ENCODE measurements at places on chromosomes 1 and 21.

- no peak for DNase-seq
Observed at GRCh38 chr1:101816262-101816661, 180.5 kb downstream of the OLFM3 start.

- DNase-seq: no peak
Observed at GRCh38 chr1:219507437-219507836, 105.5 kb downstream of the ZC3H11B start.

DNA sequence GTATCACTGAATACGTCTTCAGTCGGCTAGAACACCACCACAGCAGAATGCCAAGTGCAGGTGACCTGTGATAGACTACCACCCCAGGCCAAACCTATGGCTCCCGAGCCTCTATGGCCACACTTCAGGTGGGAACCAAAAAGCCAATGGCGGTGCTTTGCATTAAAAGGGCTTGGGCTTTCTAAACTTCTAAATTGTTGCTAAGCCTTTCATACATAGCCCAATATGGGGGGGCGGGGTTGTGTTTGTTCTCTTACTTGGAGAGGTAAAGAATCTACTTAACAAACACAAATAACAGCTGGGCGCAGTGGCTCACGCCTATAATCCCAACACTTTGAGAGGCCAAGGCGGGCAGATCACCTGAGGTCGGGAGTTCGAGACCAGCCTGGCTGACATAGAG lies 19.7 kb downstream of the USP48 start:
- DNase-seq: no peak

DNA sequence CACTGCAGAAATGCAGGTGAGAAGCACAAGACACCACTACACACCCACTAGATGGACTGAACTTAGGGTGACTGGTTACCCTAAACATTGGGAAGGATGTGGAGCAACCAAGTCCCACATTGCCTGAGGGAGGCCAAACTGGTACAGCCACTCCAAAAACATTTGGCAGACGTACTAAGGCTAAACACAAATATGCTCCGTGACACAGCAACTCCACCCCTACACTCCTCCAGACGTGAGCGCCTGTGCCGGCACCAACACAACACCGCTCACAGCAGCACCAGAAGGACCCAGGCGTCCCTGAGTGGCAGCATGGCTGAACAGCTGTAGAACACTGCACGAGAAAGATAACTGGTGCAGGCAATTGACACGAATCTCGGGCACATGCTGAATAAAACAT lies 14.7 kb downstream of the PTTG1IP start:
- no peak for DNase-seq

DNA sequence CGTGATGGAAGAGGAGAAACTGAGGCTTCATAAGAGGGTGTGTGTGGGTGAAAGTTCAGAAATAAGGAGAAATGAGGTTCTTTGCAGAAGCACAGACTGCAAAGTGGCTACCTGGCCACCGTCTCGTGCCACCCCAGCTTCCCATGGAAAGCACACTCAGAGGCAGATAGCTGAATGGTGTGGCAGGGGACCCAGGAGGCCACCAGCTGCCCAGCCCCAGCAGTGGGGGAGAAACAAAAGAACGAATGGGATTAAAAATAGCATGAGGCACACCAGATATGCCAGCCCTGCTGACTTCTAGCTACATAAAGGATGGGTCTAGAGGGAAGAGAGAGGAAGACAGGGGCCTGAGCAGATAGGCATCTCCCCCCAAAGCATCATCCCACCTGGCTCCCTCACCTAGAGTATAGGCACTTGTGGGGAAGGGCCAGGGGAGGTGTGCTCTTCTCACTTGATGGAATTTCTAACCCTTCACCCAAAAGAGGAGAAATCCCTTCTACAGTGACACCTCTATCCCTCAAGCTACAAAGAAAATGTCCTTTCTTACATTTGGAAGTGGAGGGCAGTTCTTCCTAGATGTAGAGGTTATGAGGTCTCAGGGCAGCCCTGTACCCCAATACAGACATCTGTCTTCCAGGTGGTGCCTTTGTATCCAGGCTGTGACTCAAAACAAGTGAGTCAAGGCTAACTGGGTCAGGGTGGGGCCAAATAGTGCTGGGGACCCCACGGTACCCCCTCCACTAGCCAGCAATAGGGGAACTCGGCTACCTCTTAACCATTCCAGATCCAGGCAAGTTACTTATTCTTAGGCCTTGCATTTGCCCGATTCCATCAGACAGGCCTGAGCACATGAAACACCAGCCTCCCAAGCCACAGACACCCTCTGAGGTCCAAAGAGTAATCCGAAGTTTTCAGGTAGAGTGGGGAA lies 3.5 kb downstream of the HDGF start:
- DNase-seq: no peak

GRCh38 chr1:118828038-118828437 lies 160.1 kb downstream of the TBX15 start:
- DNase-seq: no peak

GRCh38 chr1:218665221-218665620 lies 320.1 kb downstream of the TGFB2 start:
- DNase-seq: no peak

DNA sequence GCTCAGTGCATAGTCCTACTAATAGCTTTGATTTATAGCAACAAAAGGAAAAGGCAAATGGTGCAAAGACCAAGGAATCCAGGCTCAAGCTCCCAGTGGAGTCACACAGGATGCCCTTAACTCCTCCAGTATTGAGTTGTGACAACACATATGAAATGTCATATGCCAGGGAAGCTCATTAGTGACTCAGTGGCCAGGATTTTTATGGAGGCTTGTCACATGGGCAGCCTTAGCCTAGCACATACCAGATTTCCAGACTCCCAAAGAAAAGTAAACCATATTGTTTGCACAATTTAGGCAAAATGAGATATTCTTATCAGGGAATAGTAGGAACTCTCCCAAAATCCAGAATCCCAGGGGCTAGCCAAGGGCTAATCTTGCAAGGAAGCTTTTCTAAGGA lies 129.2 kb downstream of the MAGI3 start:
- DNase-seq: no peak

DNA sequence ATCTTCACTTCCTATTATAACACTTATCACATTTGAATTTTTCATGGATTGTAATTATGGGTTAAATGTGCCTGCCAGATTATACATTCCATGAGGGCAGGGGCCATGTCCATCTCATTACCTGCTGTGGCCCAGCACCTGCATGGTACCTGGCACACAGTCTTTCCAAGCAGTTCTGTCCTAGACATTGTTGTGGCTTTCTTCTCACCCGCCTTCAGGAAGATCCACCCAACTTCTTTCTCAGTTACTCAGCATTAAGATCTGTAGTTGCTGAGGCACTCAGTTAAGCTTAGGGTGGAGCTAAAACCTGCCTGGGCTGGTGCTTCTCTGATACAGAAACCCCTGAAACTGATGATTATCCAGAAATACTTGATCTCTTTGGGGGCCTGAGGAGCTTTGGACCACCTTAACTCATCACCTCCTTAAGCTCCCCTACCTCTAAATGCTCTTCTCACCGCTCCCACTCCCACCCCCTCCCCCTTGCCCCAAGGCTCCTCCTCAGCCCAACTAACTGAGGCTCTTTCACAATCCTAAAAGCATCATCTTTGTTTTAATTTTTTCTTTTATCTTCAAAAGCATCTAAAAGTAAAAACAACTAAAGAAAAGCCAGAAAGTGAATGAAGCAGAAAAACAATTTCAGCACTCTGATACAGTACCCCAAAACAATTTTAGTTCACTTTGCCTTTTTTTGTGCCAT lies 190.6 kb downstream of the FGGY start:
- DNase-seq: no peak

GRCh38 chr1:191634801-191635508 lies 523.3 kb upstream of the RGS18 start:
- no peak for DNase-seq

DNA sequence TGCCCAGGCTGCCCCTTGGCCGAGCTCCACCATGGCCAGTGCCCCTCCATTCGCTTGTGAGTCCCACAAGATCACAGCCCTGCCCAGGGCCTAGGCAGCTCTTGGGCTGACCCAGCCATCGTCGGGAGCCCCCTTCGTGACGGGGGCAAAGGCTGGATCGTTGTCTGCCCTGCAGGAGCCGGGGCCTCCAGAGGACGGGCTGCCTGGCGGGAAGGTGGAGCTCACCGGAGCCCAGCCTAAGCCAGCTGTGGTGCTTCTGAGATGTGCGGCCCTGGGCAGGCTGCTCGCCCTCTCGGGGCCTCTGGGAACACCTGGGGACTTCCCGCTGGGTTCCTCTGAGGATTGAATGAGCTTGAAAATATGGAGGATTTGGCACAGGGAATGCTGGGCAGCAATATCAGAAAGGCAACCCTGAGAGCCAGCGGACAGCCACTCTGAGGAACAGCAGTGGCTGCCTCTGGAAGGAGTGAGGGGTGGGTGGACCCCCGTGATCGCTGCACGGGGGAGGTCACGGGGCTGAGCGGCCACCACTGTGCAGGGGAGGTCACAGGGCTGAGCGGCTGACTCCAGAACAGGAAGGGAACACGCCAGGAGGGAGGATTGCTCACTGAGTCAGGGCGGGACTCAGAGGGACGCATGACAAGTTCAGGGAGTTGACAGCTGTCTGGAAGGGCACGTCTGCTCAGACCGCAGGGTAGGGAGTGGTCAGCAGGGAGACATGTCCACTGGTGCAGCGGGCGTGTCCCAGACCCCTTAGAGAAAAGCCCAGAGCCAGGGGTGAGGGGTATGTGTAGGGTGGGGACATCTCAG lies 19.3 kb downstream of the TP73 start:
- DNase-seq: no peak

- DNase-seq: no peak
Observed at GRCh38 chr1:206501881-206502280, 5.5 kb upstream of the RASSF5 start.

- DNase-seq: no peak
Observed at GRCh38 chr1:40390857-40391256, 17.3 kb downstream of the SMAP2 start.

GRCh38 chr1:150513351-150513791 lies 2.2 kb upstream of the FALEC start:
- no peak for DNase-seq

GRCh38 chr1:160077486-160077885 lies 3.9 kb upstream of the KCNJ9 start:
- DNase-seq: no peak

DNA sequence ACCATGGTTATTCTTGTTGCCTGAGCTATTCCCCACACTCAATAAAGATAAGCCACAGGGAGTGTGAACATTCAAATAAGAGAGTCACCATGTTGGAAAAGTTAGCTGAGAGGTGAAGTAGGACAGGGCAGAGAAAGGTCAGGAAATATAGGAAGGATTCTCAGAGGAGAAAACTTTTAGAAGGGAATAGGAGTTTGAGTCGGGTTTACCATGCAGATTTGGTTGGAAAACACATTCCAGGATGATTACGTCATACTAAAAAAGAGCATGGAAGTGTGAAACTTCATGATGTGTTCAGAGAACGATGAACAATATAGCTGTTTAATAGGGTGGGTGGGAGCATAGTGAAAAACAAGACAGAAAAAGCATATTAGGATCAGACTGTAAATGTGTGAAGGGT lies 1125.3 kb upstream of the ADGRL2 start:
- DNase-seq: no peak

DNA sequence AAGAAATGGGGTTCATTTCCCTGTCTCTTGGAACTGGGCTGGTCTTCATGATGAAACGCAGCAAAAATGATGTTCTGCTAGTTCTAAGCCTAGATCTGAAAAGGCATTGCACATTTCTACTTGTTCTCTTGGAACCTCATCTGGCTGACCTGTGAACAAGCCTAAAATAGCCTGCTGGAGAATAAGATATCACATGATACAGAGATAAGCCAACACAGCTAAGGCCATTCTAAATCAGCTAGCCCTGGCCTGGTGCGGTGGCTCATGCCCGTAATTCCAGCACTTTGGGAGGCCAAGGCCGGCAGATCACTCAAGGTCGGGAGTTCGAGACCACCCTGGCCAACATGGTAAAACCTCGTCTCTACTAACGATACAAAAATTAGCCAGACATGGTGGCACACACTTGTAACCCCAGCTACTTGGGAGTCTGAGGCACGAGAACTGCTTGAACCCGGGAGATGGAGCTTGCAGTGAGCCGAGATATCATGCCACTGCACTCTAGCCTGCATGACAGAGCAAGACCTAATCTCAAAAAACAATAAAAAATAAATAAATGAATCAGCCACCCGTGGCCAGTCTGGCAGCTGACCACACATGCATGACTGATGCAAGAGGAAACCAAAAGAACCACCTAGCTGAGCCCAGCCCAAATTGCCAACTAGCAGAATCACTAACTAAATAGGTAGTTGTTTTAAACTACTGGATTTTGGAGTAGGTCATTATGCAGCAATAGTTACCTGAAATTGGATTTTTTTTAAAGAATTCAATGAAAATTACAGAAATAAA lies 18.0 kb downstream of the CD244 start:
- DNase-seq: no peak

DNA sequence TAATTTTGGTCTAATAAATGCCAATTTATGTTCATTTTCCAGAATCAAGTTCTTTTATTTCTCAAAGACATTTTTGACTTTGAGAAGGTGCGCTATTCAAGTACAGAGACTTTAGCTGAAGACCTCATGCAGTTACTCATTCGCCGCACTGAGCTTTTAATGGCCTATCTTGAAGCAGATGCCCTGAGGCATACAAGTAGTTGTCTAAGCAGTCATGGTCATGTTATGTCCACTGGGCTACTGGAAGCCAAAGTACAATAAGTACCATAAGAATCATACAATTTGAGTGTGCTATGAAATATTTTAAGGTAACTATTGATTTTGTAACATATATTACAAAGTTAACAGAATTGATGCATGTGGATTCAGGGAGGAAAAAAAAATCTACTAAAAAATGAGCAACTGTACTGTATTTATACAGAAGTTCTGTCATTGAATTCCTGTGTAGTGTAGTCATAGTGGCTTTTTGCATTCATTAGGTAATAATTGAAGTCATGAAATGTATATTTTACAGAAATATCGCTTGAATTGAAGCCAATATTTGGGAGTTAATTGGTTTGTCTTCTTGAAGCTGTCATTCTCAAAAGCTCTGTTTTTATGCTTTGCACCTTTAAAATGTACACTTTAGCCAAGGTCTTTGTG lies 13.5 kb upstream of the NEXN start:
- DNase-seq: no peak
